Cardiac muscle cell (in vitro differentiated cells and primary cell): ENCODE measurements at places on chromosomes 1 and 21. TPM values are rescaled to one million over a fixed set of nuclear protein-coding genes. Genes with fewer than 3 reads are reported as not detected.
A peak's percentile ranks its signal among the peaks of the same experiment; 100 is the strongest.

DNA sequence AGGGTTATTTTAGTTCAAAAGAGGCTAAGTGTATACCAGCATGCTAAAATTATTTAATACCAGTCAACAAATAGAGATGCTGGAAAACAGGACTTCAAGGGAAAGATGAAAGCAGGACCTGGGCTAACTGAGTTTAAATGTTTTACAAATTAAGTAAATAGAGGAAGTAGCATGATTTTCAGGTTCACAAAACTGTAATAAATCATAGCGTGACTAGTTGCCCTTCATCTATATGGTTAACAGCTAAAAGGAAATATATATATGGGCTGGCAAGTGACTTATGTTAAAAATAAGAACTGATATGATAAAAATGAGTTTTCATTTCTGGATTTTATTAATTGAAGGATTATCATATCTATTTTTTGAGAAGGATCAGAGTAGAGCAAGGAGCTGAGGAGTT is 25.6 kb downstream of the DPYD start:
- DNase-seq: no peak

DNA sequence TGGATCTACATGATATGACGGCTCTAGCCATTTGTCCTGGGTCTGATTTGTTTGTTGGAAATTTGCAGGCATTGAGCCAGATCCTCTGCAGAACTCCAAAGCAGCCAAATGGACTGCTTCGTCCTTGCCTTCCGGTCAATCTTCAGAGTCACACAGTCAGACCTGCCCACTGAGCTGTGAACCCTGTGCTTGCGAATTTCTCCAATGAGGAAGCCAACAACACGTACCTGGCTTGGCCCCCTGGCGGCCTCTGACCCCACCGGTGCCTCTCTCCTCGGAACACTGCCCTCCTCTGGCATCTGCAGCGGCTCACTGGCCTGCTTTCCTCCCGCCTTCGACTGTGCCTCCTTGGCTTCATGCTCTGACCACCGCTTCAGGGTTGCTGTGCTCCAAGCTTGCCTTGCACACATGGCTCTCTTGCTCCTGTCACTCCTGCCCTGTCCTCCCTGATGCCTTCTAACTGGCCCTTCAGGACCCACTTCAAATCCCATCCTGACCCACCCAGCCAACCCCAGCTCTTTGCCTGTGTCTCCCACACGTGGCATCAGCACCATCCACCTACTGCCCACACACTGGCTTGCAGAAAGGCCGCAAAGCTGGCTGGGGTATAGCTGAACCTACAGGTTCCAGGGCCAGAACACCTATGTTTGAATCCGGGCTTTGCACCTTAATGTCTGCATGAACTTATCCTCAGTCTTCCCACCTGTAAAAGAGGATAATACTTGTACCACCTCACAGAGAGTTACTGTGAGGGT is 128.2 kb downstream of the KCNN3 start:
- DNase-seq: peak; percentile 38

DNA sequence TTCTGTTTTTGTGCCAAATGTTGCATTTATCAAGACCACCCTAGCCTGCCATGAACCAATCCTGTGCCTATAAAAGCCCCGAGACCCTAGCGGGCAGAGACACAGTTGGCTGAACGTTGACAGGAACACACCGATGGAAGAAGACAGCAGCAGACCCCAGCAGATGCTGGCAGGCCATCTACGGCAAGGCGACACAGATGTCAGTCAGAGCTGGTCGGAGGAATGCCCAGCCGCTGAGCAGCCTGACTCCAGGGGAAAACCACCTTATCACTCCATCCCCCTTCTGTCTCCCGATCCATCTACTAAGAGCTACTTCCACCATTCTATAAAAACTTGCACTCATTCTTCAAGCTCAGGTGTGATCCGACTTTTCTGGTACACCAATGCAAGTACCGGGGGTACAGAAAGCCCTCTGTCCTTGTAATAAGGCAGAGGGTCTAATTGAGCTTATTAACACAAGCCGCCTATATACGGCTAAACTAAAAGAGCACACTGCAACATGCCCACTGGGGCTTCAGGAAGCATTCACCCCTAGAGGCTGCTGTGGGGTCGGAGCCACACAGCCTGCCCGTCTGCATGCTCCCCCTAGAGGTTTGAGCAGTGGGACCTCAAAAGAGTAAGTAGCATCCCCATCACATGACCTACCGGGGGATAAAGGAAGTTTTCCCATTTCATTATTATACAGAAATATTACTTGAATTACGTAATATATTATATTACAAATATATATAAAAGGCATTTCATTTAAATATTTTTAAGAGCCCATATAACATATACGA is 1156.3 kb upstream of the B3GALT2 start:
- no peak for DNase-seq

OR14K1 gene
- polyA plus RNA-seq: not detected in 2 replicates
